ENCODE measurements at places on chromosomes 3 and 15.

GRCh38 chr15:68154923-68155559 lies 50.1 kb downstream of the CALML4 start:
- DNase-seq, result peak; percentile 43

- DNase-seq, result no peak
Observed at GRCh38 chr15:40065166-40065565, 26.2 kb upstream of the SRP14 start.

DNA sequence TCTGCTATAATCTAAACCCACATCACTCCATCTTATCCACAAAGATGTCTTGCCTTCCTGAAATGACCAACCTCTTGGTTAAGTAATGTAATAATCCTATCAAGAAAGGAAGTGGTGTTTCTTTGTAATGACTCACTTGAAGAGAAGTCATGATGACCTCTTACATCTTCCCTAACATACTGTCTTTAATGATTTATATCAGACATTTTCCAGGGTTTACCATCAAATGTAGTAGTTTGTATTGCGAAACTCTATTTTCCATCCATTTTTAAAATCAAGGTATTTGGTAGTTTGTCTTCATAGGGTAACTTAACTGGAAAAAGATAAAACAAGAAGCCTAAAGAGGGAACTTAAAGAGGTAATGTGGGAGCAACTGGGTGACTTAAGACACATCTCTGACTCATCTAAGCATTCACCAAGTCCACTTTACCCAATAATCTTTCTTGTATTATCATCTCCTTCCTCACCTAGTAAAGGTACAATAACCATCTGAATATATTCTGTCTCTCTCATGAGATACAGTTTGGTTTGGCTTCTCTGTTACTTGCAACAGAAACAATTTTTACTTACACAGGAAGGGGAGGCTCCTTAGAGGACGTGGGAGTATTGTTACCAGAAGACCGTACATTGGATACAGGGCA lies 5.7 kb upstream of the MAPK6 start:
- no peak for DNase-seq

- DNase-seq, result no peak
Observed at GRCh38 chr15:85281293-85281882, 99.0 kb upstream of the AKAP13 start.

- DNase-seq, result no peak
Observed at GRCh38 chr3:185151964-185152409, 873 bp downstream of the C3orf70 start.

- peak; percentile 57 for DNase-seq
Observed at GRCh38 chr3:64837986-64838735, 150.4 kb upstream of the ADAMTS9 start.

DNA sequence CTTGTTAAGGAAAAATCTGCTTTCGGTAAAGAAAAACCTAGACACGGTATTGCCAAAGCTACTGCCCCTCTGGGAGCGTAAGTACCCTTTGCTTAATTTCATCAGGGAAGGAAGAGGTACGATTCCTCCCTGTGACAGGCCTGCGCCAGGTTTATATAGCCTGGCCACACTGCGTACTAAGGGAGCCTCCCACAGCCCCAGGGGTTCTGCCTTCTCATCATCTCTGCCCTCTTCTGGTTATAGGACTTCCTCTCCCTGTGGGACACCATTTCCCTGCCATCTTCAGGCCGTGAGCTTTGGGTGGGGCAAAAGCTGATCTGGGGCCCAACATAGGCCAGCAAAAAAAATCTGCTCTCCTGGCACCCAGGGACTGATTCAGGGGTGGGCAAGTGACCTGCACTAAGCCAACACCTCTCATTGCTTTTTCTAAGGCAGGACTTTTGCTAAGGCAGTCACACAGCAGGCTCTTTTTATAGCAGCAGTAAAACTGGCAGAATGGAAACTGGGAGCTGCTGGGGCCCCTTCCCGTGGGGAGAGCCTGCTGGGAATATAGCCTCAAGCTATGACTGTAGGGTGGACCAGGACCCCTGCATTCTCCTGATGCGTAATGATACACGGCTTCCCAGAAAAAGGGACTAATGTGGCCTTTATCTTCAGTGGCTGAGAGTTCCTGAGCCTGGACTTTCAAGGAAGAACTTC lies 76.2 kb downstream of the PRICKLE2 start:
- no peak for DNase-seq

DNA sequence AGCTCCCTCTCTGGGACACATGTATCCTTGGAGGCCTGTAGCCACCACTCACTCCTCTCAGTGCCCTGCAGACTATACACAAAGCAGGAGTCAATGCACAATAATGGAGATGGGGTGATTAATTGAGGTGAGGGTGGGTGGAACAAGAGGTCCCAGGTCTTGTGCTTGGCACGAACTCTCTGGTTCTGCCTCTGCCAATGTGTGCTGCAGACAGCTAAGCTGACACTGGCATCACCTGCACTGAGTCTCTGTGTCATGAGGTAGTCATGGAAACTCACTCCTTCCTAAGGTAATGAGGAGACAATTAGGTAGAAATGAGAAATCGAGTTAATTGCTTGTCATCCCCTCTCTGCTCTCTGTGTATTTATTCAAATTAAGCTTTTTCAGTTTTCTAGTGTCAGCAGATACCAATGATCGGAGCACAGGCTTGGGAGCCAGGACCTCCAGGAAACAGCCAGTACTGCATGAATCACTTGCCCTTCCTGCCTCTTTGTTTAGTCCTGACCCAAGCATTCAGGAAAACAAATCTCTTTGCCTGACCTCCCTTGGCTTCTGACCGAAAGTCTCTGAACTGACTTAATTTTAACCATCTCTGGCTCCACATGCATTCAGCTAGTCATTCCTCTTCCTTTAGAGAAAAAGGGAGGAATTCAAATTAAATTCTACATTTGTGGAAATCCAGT lies 56.7 kb downstream of the DRD3 start:
- DNase-seq, result no peak

- DNase-seq, result no peak
Observed at GRCh38 chr3:36648241-36649034, 115.9 kb downstream of the DCLK3 start.

DNA sequence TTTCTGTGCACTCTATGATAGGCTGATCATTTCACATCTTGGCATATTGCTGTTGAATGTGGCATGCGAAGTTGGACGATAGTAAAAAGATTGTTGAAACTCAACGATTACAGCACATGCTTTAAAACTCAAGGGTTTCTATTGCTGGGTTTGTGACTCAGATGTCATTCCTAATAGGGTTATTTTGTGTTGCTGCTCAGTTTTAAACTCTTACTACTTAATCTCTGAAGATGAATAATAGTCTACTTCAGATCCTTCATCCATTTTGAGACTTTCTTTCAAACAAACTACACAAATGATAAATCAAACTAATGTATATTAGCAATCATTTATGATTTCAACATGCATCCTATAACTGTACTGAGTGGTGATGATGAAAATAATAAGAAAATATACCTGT lies 71.3 kb upstream of the MBNL1 start:
- DNase-seq, result no peak

DNA sequence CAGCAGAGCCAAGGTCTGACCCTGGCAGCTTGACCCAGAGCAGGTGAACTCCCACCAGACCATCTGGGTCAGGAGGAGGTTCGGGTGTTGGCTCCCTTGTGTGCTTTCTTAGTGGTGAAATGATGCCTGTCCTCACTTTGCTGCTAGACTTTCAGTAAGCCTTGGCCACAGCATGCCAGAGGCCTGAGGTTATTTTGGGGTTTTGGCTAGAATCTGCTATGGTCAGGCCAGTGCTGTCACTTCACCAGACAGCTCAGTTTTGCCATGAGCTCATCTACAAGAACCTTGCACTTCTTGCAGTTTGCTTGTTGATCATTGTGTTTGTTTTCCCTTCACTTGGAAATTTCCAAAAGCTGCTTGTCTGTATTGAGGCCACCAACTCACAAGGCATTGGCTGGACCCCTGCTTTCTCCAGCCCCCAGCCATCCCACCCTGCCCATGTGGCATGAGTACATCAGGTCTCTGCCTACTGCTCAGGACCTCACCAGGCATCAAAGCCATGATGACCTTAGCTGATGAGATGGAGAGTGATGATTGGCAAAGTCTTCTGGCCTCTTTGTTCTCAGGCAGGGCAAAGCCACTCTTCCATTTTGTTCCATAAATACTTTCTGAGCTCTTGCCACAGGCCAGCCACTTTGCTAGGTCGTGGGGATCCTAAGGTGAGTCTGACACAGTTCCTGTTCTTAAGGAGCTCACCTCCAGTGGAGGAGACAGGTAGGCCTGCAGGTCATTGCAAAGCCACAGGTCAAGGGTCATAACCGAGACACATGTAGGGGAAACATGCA lies 122.6 kb downstream of the ARNT2 start:
- DNase-seq, result no peak

DNA sequence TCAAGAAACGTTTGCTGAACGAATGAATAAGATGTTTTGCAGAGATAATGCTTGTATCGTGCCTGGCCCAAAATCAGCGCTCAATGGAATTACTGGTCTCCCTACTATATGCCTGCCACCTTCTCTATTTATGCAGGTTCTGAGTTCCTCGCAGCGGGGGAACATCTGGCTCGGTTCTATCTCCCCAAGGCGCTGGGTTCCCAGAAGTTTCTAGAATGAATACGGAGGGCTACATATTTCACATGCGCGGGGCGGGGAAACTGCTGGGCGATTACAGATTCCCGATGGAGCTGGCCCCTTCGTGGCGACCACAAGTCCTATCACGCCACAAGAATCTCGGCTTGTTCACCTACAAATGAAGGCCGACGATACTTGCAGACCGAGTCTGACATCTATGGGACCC lies 411 bp upstream of the EIF2B5 start:
- DNase-seq, result peak; percentile 70

DNA sequence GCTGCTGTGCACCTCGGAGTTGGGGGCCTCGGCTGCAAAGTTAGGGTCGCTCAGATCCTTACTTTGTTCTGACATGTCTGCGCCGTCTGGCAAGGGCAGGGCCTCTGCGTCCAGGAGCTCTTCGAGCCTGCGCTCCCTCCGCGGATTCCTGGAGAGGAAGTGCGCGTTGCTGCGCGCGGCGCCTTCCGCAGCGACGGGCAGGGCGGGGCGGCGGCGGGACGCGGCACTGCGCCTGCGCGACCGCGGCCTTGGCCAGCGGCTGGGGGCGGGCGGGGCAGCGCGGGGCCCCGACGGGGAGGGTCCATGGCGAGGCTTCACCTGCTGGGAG lies at the start of gene NDN:
NDN (minus strand) TSS at position 163 of the 328 bp plus-strand sequence; CDS start at position 75, 88 bp downstream.
- peak; percentile 46 for DNase-seq

DNA sequence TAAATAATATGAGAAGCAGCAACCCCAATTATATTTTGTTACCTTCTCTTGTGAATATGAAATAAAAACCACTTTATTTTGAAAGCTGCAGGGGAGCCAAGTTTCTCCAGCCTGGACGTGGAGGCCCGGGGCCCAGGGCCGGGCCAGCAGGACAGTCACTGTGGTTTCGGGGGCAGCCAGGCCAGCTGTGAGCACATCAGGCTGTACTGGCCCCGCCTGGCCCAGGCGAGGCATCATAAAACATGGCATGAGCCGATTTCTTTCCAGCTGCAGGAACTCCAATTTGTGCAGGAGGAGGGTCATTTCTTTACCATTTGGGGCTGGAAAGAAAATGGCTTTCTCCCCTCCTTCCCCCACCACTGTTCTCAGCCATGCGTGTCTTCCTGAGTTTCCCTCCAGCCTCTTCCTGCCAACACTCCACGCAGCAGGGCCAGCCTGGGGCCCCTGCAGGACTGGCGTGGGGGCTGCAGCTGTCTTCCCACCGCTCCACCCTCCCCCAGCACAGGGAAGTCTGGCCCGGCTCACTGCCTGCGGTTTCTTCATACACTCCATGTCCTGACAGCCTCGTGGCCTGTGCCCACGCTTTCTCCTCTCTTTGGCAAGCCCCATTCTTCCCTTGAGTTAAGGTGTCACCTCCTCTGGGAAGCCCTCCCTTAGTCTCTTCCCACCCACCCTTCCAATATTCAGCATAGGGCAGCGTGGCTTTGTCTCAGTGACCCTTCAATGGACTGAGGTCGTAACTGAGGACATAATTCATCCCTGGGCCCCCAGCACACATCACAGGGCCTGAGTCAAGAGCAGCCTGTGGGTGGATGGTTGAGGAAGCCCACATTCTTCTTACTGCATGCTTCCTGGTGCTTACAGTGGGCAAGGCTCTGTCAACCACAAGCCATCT lies 135.8 kb downstream of the CHSY1 start:
- no peak for DNase-seq

DNA sequence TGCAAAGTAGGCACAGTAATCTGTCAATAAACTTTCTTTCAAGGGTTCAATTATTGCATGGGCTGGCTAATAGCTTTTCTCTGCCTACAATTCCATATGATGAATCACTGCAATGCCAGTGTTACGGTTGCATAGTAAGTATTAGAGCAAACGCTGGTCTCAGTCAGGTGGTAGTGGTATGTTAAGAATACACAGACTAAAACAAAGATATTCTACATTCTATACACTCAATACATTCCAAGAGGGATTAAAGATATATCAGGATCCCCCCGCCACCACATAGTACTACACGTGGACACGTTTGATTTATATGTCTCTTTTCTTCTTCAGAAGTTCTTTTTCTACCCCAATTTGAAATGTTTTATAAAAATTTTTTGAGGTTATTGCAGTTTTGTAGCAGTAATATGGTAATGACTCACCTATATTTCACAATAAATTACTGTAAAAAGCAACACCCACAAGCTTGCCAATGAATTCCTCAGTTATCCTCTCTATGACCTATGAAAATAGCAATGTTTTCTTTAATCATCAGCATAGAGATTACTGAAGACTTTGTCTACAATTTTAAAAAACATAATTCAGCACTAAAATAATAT lies 68.2 kb downstream of the CD200R1L start:
- no peak for DNase-seq

DNA sequence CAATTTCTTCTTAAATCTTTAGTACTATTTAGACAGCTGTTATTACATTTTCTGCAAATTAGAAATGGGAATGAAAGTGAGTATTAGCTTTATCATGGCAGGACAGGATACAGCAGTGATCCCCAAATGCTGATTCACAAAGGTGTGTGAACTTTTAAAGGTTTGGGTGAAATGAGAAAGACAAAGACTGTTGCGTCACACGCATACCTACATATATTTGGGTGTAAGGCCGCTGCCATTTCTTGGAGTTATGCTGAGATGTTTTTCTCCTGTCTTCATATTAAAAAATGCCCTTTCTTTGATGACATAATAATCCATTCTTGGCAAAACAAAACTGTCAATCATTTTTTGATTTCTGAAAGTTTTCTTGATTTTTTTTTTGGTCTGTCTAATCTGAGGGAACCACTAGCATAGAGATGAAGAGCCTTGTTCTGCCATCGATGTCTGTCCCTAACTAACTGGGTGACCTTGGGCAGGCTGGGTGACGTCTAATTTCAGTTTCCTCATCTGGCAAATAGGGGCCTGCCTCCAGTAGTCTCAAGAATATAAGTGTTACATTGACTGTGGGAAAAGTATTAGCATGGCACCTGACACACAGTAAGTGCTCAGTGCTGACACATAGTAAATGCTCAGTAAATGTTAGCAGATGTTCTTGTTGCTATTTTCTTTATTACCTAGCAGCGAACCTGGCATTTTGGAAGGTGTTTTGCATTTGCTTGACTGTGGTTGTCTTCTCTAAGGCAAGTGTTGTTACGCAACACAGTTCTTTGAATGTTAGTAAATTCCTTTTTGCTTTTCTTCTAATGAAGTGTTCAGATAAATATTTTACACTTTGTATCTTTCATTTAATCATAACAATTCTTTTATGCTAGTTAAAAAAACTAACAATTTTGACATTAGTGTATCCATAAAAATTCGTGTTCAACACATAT lies 5.0 kb downstream of the MITF start:
- DNase-seq, result no peak

- DNase-seq, result no peak
Observed at GRCh38 chr3:15651396-15651795, 49.9 kb downstream of the BTD start.

Data from NCI-H524 (cell line).